CD4-positive, alpha-beta T cell treated with Interleukin-6 at 100 ng/mL for 8 hours (primary cell): ENCODE measurements at places on chromosomes 11 and 22.

GRCh38 chr11:65219930-65220213 lies 38.1 kb downstream of the CAPN1 start:
- DNase-seq = no peak

DNA sequence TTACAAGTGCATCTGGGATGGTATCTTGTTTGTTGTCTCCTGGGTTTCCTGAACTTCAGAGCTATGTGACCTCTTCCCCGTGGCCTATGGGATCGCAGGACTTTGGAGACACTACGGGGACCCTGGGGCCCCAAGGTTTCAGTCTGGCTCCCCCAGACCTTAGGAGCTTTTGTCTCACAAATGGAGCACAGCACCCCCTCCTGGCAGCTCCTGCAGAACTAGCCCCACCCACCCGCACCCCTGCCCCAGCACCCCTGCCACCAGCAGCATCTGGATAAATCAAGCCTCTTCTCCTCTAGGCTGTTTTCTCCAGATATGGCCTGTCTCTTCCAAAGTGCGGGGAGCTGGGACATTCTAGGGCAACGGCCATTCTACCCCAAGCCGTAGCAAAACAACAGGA lies 10.4 kb downstream of the RCOR2 start:
- peak; percentile 54 for DNase-seq

DNA sequence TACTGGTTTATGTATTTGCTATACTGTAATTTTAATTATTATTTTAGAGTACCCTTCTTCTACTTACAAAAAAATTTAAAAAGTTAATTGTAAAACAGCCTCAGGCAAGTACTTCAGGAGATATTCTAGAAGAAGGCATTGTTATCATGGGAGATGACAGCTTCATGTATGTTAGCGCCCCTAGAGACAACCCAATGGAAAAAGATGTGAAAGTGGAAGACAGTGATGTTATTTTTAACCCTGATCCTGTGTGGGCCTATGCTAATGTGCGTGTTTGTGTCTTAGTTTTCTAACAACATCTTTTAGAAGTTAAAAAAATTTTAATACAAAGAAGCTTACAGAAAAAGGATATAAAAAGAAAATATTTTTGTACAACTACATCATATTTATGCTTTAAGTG lies 205.0 kb downstream of the FAM76B start:
- no peak for DNase-seq

DNA sequence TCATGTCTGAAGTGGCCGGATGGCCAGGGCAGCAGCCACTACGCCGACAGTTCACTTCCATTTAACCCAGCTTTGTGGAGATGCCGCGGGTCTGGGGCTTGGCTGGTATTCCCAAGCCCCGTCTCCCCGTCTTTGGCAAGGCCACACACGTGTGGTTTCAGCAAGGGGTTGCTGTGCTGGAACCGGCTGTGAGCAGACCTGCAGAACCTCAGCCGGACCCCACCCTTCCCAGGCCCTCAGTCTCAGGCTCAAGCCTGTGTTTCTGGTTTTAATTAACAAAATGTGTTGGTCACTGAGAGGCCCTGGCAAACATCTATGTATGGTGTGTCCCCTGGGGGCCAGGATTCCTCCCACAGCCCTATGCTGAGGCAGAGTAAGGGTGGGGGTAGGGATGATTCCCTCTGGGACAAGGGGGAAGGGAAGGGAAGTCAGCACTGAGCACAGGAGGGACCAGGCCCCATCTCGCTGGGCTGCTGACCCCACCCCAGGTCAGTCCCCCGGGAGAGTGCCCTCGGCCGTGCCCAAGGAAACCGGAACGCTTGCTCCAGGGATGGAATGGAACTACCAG lies 9.3 kb downstream of the OSBPL5 start:
- no peak for DNase-seq

DNA sequence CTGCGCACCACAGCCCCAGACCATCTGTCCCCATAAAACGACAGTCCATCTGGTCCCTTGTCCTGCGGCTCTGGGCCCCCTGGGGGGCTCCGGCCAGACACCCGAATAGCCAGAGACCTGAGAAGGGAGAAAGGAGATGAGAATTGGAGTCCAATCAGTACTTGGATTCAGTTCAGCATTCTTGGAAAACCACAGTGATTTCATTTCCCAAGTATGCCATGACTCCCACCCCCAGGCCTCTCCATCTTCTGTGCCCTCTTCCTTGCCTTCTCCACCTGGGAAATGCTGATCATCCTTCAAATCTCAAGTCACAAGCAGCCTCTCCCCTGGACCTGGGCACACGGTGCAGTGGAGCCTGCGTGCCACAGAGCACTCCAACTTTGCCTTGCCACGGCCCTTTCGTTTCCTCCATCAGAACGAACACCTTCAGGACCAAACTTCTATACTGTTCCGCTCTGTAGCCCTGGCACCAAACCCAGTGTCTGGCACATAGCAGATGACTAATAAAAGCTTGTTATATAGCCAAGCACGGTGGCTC lies 10.9 kb upstream of the MFNG start:
- DNase-seq = no peak

- no peak for DNase-seq
Observed at GRCh38 chr11:59226396-59226795, 13.7 kb upstream of the MPEG1 start.

DNA sequence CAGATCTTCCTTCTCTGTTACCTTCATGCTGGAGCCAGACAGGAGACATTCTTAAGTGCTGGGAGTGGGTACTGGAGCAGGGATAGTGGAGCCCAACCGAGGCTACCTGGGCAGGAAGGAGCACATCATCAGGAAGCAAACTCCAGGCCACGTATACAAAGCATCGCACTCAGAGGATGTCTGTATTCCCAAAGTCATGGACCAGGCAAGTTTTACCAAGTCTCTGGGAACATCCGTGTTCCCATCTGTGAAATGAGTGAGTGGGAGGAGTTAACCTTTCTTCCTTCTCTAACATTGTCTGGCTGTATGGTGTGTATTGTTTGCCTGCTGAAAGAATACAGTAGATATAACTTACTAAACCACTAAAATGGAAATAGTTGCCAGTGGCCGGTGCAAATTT lies 175.0 kb upstream of the TMEM45B start:
- DNase-seq = no peak

DNA sequence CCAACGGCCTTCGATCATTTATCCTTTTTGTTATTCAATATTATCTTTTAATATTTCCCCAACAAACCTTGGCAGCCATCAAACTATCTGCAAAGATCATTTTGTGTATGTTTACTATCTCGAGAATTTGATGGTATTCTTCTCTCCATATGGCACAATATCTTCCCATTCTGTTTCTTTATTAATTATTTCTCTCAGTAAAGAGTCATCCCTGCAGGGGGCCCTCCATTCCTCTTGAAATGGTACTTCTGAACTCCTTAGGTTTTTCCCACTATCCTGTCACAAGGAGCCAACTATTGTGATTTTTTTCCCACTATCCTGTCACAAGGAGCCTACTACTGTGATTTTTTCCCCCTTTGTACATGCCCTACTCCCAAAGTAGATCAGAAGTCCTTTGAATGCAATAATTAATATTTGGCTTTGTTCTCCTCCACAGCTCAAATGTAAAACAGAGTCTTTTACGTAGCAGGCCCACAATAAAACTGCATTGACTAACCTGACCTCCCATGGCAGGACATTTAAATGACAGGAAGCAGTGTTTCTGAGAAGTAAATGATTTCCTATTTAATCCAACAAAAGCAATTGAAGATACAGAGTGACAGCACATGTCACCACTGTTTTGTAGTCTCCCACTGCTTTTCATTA lies 43.3 kb downstream of the PDGFD start:
- no peak for DNase-seq

DNA sequence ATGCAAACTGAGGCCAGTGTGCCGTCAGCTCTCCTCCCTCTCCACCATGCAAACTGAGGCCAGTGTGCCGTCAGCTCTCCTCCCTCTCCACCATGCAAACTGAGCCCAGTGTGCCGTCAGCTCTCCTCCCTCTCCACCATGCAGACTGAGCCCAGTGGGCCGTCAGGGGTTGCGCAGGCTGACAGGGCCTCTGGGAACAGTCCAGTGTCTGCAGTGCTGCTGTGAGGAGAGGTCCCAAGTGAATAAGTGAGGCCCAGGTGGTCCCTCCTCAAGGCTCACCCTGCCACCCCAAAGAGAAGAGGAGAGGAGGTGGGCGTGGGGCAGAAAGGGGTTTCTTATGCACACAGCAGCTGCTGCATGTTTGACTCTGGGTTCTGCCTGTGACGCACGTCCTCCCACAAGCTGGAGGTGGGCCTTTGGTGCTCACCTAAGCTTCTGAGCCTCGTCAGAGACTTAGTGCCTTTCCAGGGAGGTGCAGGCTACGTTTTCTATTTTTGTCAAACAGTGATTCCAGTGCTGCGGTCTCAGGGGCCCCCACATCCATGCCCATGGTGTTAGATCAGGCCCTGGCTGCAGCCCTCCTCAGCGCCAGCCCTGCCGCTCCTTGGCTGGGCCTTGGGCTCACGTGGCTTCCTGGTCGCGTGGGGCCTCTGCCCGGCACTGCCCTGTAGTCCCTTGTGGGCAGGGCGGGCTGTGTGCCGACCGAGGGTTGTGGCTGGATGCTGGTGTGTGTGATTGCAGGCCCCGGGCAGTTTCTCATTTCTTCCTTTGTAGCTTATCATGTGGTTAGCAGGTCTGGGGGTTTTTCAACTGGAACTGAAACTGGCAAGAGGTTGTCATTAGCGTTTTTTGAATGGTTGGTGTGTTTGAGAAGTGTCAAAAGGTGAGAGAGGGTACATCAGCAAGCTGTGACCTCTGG lies 7.1 kb downstream of the TPCN2 start:
- no peak for DNase-seq

DNA sequence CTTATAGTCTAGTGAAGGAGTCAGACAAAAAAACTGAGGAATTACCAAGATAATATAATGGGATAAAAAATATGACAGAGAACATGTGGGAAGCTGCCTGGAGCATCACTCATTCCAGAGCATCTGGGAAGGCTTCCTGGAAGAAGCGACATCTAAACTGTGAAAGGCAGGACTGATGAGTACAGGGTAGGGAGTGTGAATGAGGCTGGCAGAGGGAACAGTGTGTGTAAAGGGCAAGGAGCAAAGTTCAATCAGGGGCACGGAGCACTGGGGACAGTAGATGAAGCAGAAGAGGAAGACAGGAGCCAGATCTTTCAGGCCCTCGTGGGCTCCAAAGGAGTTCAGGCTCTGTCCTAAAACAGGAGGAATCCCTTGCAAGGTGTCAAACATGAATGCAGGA lies 55.8 kb upstream of the PRDM11 start:
- DNase-seq = no peak

DNA sequence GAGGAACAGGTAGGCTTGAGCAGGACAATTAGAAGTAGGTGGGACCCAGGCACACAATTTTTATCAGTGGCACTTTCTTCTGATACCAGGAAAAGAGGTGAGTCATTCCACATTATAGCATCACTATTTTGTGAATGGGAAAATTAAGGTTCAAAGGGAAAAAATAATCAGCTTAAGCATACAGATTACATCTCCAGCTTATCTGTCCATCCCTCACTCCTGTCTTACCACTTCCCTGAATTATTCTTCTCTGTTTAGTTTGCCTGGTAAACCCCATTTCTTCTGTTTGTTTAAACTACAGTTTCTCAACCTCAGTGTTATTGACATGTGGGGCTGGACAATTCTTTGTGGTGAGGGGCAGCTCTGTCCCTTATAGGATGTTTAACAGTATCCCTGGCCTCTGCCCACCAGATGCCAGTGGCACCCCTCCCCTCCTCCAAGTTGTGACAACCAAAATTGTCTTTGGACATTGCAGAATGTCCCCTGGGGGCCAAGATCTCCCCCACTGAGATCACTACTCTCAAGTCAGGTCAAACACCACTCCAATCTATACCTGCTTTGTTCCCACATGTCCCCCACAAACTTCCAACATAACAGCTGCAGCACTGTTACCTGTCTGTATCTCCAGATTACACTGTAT lies 8.5 kb upstream of the XBP1 start:
- no peak for DNase-seq

DNA sequence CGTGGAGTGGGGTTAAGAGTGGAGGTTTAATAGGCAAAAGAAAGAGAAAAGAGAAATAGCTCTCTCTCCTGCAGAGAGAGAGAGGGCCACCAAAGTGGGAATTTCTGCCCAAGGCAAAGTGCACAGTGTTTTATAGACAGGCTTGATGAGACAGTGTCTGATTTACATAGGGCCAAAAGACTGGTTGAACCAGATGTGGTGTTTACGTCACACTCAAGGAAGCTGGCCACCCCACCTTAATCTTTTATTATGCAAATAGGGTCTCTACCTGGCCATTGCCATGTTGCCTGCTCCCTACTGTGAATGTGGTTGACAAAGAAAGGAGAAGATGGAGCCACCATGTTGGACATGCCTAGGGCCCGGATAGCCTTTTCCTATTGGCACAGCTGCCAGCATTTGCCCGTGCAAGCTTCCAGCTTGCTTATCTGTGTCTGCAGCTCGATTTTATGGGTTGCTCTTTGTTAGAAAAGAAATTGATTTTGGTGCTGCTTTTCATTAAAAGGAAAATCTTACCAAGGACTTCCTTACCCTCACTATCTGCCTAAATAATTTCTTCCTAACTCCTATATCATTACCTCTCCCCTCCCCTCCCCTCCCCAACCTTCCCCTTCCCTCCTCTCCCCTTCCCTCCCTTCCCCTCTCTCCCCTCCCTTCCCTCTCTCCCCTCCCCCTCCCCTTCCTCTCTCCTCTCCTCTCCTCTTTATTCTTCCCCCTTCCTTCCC lies 436.0 kb downstream of the NELL1 start:
- no peak for DNase-seq

GRCh38 chr22:36383110-36383581 lies 4.6 kb downstream of the MYH9 start:
- peak; percentile 59 for DNase-seq

DNA sequence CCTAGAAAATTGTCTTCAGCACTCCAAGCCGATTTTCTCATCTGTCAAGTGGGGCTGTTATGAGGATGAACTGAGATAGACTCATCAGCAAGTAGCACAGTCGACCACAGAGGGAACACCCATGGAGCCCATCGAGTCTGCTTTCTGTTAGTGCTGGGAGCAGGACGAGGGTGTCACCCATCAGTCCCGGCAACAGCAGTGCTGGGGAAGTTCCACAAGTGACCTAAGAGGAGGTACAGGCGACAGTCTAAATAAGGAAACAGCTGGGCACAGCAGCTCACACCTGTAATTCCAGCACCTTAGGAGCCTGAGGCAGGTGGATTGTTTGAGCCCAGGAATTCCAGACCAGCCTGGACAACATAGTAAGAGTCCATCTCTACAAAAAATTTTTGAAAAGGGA lies 9.7 kb downstream of the RTL6 start:
- no peak for DNase-seq

GRCh38 chr11:32113200-32113919 lies 22.5 kb downstream of the RCN1 start:
- no peak for DNase-seq

DNA sequence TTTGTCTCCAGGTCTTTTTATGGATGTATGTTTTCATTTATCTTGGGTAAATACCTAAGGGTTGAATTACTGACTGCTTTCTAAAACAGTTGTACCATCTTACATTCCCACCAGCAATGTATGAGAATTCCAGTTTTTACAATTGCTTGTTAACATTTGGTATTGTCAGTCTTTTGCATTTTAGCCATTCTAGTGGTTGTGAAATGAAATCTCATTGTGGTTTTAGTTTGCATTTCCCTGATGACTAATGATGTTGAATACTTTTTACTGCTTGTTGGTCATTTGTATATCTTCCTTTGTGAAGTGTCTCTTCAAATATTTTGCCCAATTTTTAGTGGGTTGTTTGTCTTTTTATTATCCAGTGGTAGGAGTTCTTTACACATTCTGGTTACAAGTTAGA lies 92.8 kb downstream of the ARFGAP2 start:
- DNase-seq = no peak

GRCh38 chr11:5004424-5005274 lies 10.0 kb downstream of the OR51L1 start:
- DNase-seq = no peak

GRCh38 chr11:96234866-96235441 lies 108.0 kb downstream of the MAML2 start:
- no peak for DNase-seq
